Stimulated activated naive CD4-positive, alpha-beta T cell (primary cell): ENCODE measurements at places on chromosomes 11 and 22.

DNA sequence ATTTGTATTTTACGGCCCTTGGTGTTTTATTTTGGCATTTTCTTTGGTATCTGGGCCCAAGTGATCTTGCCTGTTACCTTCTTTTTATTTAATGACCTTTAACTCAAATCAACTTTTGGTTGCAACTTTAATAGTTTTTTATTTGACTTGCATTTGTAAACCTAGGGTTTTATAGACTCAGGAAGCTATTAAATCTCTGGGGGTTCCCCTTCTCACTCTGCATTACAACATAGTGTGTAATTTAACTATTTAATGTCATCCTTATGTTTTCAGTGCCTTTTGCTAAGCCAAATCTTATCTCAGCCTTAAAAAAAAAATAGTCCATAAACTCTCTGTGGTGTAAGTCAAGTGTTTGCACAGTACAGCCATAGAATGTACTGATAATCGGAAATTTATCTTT is 3.4 kb downstream of the FJX1 start:
- DNase-seq: no peak

DNA sequence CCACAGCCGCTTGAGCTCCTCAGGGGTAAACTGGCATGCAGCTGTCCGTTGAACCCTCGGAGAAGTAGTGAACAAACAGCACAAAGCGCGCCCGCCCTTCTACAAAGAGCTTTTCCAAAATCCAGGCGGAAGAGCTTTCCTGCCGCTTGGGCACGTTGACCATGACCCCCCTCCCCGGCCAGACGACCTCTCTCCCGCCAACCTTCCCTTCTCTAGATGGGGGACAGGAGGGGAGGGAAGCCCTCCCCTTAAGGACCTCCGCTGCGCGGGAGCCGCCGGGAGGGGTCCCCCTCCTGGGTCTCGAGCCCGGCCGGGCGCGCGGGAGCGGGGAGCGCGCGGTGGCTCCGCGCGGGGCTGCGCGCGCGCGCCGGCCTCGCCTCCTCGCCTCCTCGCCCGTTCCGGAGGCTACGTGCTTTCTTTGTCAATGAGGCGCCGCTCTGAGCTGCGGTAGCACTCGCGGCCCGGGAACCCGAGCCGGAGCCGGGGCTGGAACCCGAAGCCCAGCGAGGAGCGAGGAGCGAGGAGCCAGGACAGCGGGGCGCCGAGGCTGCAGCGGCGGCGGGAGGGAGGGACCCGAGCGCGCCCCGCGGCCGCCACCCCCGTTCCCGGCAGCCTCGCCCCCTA is 118.6 kb downstream of the HIPK3 start:
- no peak for DNase-seq

GRCh38 chr22:44425694-44426045 is 72.4 kb downstream of the RTL6 start:
- no peak for DNase-seq

DNA sequence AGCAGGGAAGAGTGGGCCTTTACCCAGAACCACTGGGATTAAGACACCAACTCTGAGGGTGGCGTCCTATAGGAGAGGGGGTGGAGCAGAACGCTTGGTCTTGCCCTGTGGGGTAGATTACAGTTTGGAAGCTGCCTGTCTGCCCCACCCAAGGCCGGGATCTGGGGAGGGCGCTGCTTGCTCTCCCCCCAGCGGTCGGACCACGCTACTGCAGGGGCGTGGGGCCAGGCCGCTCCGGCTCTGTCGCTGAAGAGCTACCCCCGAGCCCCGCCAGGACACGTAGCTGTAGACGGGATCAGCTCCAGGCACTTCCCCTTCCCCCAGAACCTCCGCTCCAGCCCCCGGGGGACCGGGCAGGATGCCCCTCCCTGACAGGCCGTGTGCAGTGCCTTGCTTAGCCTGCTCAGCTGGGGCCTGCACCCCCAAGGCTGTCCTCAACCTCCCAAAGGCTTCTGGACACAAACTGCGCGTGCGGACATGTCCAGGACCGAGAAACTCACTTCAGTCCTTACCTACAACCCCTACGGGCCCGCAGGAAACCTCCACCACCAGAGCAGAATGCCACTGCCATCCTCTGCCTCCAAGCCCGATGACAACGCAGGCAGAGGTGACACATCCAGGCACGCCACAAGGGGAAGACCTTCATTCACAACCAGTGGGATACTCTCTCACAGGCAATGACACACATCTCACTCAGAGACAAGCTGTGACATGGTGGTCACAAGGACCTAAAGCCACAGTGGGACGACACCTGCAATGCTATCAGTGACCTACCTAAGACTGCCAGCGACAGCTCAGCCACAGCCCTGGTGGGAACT is 3.6 kb downstream of the AHNAK start:
- DNase-seq: peak; percentile 58
